ENCODE measurements at places on chromosomes 5 and 9.

- peak; percentile 61 for DNase-seq
These were observed 47.8 kb downstream of the NR3C1 start for GRCh38 chr5:143355710-143356109.

DNA sequence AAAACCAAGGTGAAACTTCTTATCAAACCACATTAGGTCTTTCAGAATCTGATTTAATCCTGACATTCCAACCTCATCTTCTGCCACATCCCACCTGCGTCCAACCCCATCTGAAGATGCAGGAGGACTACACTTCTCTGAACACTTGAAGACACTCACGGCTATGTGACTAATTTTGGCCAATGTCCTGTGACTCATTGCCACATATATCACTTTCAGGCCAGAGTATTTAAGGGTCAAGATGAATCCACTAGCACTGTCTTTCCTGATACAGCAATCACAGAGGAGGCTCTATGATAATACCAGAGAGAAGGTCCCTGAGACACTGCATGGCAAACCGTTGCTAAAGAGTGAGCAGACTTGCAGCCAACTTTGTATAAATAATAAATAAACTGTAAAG lies 323.4 kb downstream of the NR2F1-AS1 start:
- no peak for DNase-seq

GRCh38 chr5:158884827-158885518 lies 214.7 kb downstream of the EBF1 start:
- no peak for DNase-seq

DNA sequence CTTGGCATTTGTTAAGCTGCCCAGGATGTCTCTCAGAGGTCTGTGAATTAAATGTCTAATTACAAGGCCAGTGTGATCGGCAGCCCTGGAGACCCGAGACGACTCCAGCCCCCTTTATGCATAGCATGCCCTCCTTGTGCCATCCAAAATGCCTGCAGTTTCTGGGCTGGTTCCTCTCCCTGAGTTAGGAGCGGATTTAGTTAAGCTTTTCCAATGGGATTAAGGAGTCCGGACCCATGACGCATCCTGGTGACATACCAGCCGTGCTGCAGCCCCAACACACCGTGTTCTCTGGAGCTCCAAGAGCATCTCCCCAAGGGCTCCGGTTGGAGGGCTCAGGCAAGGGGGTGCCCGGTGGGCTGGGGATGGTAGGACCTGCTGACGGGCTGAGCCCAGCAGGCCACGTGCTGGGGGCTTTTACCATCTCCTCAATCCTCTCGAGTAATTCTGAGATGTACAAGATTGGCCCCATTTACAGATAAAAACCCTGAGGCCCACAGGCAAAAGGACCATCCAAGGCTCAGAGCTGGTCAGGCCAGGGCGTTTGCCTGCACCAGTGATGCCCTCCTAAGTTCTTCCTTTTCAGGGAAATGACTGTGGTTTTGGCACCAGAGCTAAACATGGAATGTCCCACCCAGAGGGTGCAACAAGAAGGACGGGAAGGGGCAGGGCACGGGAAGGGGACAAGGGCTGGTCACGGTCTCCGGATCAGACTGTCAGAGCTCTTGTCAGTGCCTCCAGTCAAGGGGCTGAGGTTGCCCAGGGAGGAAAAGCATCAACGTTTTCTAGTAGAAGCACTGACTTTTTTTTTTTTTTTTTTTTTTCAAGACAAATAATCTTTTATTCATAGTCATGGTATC lies 82.6 kb upstream of the PHYKPL start:
- DNase-seq, result no peak

DNA sequence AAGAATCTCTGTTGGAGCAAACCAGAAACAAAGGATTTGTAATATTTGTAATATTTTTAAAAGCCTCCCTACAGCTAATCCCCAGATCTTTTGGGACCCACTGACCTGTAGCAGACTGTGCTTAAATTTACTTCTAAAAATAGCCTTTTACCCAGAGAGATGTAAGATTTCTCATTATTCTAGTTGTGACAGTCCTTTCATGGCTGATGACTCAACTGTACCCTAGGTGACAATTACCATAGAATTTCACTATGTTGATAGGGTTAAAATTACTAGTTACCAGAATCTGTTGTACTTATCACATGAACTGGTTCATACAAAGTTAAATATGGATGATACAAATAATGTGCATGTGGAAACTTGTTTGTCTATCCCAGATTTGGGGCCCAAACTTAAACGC lies 543.9 kb upstream of the SEMA6A start:
- DNase-seq, result no peak

DNA sequence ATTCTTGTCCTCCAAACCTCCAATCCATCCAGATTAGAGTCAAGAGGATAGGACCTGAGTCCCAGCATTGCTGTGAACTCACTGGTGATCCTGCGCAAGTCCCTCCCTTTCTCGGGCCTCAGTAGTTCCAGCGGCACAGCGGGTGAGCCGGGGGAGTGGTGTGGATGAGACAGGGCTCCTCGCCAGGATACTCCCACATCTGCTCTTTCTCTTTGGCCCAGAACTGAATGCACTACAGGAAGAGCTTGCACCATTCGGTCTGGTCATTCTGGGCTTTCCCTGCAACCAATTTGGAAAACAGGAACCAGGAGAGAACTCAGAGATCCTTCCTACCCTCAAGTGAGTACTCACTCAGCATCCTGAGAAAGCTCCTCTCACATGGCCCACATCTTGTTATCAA lies 6.3 kb downstream of the GPX3 start:
- no peak for DNase-seq

- no peak for DNase-seq
These were observed 211.9 kb downstream of the NXNL2 start for GRCh38 chr9:88746743-88747398.

- no peak for DNase-seq
These were observed 249.2 kb downstream of the NR2F1-AS1 start for GRCh38 chr5:93331863-93332262.

- no peak for DNase-seq
These were observed at the start of gene LCN10 for GRCh38 chr9:136742591-136743391. TSS of gene LCN10 (minus strand) at chr9:136742940. CDS start at chr9:136742903, 37 bp downstream.

GRCh38 chr5:56838409-56839039 lies 23.2 kb downstream of the MAP3K1 start:
- DNase-seq, result no peak

DNA sequence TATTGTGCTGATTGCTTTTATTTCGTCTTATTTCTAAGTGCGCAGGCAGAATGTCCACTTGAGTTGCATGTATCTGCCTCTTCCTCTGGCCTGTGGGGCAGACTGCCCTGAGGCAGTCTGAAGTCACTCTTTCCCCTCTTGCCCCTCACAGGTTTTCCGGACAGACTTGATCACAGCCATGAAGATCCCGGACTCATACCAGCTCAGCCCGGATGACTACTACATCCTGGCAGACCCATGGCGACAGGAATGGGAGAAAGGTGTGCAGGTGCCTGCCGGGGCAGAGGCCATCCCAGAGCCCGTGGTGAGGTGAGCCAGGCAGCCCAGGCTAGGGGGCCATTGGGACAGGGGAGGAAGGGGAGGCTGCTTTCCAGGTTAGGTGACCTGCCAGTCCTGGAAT lies 26.4 kb downstream of the JADE2 start:
- DNase-seq, result no peak

DNA sequence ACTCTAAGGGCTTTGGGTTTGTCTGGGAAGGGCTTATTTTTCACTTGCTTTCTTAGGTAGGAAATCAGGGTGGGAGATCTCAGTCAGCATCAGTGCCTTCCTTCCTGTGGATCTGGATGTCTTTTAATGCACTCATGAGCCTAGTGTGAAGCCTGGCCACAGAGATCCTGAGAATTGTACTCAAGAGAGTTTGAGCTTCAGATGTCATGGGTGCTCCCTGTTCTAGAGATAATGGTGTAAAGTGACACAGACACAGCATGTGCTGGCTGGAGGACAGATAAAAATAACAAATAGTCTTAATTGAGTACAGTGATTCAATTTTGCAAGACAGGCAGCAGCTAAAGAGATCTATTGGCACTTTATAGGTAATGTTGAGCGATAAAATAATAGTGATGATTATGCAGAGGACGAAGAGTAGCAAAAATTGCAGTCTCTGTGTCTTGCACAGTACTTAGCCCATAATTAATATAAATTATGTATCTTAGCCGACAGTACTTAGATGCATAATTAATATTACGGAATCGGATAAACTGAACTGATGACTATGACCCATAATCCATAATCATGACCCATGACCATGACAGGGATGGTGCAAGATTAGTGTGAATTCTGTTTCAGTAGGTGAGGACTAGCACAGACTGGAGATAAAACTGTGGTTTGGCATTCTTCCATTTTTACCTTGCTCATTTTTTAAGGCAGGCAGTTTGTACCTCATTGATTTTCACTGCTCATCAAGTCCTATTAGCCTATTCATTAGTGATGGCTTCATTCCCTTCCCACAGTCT lies 408.7 kb upstream of the PIK3R1 start:
- DNase-seq, result no peak

GRCh38 chr5:74918232-74918669 lies 52.1 kb upstream of the FAM169A start:
- no peak for DNase-seq

GRCh38 chr9:35618325-35618727 lies at the start of gene CD72:
TSS of gene CD72 (minus strand) at chr9:35618413. CDS start at chr9:35618303, 110 bp downstream.
- DNase-seq, result no peak

GRCh38 chr5:54323495-54323894 lies 13.1 kb upstream of the ARL15 start:
- DNase-seq, result no peak

DNA sequence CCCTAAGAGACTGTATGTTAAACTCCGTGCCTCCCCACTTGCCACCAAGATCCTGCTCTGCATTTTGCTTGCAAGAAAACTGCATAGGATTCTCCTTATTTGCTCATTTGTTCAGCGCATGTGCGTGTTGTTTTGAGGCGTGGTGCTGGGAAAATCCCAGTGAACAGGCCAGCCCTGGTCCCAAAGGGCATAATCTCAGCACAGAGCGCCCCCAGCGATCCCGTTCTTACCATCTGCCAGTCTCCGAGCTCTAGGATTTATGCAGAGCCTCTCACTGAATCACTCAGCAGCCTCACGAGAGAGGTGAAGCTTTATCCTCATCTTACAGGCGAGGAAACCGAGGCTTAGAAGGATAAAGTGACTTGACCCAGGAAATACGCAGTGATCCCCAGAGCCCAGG lies 11.5 kb downstream of the PRRX2 start:
- DNase-seq, result no peak

DNA sequence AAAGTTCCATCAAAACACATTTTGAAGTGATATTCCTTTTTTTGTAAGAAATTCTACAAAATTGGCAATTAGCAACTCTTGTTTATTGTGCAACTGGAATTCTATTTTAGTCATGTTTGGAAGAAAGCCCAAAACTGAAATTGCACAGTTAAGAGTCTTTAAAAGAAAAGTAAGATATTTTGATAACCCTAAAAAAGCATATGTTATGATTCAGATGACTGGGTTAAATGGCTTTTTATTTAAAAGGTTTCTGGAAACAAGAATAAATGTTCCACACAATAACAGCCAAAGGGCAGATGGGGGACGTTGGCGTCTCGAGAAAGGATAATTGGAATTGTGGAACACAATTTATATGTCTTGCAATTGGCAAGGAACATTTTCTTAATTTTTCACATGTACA lies 275.2 kb downstream of the CDH9 start:
- no peak for DNase-seq

DNA sequence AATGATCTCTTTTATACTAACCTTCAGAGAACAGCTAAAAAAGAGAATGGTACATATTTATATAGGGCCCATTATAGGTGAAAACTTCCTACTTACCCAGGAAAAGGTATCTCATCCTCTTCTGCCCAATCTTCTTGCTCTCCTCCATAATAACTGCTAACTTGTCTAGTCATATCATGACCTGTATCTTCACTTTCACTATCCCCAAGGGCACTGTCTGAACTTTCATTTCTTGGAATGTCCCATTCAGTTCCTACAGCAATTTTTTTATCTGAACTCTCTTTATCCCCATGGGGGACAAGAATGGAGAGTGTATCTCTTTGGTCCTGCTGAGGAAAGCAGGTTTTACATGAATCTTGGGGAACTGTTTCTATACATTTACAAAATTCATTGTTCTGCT lies 36.4 kb upstream of the RAPGEF6 start:
- no peak for DNase-seq

DNA sequence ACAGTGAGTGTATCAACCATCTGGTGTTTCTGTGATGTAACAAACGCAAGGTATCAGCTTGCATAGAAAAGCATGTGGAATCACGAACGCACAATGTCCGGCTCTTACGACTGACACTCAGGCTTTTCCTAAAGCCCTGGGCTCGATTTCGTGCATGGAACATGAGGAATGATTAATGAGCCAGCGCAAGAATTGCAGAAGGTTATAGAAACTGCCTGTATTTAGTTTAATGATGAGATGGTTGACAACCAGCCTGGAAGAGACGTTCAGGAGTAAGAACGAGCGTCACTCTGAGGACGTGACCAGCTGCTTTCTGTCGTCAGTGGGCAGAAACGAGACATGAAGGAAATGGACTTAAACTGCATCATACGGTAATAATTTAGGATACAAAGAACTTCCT lies 497.6 kb downstream of the IRX1 start:
- no peak for DNase-seq

DNA sequence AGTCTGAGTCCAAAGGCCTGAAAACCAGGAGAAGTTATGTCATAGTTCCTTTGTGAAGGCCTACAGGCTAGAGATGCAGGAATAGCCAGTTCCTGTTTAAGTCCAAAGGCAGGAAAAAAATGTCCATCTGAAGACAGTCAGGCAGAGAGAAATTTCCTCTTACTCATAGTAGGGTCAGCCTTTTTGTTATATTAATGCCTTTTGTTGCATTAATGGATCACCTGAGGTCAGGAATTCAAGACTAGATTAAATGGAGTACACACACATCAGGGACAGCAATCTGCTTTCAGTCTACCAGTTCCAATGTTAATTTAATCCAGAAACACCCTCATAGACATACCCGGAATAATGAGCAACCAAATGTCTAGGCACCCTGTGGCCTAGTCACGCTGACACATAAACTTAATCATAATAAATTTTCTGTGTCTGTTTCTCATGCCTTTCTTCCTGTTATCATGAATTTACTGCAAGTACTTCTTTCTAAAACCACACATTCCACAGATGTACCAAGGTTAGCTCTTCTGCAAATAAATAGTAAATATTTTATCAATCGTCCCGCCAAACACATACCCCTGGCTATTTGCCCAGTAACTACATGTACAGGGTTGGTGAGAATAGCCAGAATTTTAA lies 703.9 kb downstream of the EFNA5 start:
- no peak for DNase-seq
